ENCODE measurements at places on chromosomes 16 and 17.

DNA sequence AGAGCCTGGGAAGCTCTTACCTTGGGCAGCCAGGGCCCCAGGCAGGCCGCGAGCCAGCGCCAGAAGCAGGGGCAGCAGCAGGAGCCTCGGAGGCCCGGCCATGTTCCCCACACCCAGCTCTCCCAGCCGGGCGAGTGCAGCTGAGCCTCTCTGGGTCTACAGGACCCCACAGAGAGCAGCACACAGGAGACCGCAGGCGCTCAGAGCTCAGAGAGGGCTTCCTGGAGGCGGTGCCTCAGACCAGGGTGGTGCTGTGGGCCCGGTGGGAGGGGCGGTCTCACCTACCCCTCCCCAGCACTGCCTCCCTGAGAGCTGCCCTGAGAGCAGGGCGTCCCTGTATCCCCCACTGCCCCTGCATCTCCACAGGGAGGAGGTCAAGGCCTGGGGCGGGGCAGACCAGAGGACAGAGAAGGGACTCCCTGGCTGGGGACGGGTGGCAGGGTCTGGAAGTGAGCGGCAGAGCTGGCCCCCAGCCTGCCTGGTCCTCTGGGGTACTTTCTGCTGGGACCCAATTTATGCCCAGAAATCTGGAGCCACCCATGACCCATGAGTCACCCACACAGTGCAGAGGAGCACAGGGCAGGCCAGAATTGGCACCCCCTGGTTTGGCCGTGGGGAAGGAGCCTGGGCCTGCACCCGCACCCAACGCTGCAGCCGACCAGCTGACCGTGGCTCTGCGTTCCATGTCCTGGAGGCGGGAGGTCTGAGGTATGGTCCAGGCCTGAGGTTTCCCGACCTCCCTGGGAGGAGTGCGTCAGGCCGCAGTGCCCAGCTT, at the start of gene CD7:
CD7 (minus strand) TSS at position 215 of the 775 bp plus-strand sequence; CDS start at position 102, 113 bp downstream.
- DNase-seq: no peak

DNA sequence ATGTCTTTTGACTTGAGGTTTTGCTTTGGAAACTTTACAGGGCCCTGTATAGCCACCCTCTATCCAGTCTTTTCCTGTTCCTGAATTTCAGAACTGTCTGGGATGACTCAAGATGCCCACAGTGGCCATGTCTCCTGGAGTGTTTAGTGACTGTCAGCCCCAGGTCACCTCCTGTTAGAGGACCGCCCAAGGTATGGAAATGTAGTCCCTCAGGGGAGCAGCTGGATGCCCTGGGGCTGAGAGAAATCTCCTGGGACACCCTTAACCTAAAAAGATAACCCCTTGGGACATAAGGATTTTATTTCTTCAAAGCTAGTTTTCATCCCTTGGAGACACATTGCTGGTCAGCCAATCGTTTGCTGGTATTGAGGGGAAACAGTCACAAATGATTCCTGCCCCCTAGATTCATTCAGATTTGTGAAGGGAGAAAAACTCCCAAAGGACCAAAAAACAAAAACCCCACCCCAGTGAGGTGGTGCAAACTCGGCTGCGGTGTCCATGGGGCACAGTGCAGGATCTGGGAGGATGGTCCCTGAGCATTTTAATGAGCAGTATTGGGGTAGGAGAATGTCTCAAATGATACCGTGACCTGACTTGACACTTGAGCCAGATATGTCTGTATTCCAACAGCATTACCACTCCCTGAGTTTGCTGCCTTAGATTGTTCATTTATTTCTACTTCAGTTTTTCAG, 1.7 kb downstream of the ZNF267 start:
- DNase-seq: no peak

GRCh38 chr17:63399856-63400255, 46.2 kb downstream of the CYB561 start:
- no peak for DNase-seq

GRCh38 chr16:68275611-68276191, 11.4 kb downstream of the SLC7A6 start:
- no peak for DNase-seq

DNA sequence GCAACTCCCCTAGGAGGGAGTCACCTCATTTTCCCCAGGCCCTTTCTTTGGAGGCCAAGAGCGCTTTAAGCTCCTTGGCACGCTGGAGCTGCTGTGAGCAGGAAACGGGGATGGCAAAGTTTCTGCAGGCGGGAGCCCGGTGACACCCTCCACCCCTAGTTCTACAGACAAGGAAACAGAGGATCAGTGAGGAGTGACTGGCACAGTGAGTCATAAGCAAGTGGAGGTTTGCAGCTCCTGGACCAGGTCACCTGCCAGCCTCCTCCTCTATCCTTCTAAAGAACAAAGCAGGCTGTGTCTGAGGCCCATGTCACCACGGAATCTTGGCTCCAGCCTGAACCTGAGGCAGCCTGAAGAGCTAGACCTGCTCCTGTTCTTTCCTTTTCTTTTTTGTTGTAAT, 141.9 kb downstream of the TMEM132E start:
- DNase-seq: no peak

DNA sequence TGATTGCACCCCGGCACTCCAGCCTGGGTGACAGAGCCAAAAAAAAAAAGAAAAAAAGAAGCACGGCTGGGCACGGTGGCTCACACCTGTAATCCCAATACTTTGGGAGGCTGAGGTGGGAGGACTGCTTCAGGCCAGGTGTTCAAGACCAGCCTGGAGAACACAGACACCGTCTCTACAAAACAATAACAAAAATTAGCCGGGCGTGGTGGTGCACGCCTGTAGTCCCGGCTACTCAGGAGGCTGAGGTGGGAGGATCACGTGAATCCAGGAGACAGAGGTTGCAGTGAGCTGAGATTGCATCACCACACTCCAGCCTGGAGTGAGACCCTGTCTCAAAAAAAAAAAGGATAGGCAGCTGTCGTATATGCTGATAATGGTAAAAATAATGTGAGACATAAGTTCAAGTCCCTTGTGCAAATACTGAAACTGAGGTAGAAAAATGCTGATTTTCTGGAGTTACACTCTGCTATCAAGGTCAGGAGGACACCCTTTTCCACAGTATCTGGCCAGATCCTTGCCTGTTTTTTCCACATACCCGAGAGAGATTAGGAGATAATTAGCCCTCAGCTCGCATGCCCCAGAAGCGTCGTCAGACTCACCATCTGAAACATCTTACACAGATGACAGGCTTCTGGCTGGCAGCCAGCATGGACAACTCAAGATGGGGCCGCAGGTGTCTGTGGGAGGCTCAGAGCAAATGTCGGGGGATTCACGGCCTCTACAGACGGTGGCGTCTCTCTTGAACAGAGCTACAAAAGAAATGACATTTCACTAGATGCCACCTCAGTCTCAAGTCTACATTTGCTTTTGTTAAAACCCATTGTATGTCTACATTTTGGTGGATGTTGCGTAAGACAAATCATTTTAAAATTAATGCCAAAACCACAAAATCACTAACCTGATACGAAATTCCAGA, 36.8 kb downstream of the WDR45B start:
- DNase-seq: no peak

Measured in activated CD8-positive, alpha-beta memory T cell treated with anti-CD3 and anti-CD28 coated beads for 48 hours (primary cell).